Stimulated activated CD8-positive, alpha-beta memory T cell treated with anti-CD3 and anti-CD28 coated beads, Interleukin-15, amount 100 ng/mL, for 1 hour (primary cell): ENCODE measurements at places on chromosomes 1 and 21.

GRCh38 chr21:25501996-25502665 lies 105.2 kb downstream of the MRPL39 start:
- no peak for DNase-seq

DNA sequence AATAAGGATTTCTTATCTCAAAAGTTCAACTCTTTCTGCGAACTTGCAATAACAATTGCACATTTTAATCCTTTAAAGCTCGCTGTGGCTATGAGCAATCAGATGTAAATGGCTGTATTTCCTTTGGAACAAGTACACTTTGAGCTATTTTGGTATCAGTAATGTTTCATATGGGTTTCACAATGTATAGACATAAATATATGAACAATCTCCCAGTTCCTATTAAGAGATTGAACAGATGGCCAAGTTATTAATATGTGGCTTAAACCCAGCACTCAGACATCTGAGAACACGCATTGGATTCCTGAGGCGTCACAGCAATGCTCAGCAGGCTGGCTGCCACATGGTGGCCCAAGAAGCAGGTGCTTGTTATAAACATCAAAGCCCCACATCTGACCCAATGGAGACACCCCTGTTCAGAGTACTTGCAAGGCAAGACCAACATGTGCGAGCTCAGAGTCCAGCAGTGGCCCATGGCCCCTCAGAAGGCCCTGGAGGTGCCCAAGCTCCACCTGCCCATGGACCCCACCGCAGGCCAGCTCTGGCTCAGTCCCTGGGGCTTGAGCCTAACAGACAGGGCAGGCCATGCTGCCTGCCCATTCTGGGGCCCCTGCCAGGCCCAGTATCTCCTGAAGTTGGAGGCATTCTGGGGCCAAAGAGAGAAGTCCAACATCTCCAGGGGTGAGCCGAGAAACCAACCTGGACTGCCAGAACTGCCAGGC lies 23.7 kb downstream of the PSMG1 start:
- no peak for DNase-seq

DNA sequence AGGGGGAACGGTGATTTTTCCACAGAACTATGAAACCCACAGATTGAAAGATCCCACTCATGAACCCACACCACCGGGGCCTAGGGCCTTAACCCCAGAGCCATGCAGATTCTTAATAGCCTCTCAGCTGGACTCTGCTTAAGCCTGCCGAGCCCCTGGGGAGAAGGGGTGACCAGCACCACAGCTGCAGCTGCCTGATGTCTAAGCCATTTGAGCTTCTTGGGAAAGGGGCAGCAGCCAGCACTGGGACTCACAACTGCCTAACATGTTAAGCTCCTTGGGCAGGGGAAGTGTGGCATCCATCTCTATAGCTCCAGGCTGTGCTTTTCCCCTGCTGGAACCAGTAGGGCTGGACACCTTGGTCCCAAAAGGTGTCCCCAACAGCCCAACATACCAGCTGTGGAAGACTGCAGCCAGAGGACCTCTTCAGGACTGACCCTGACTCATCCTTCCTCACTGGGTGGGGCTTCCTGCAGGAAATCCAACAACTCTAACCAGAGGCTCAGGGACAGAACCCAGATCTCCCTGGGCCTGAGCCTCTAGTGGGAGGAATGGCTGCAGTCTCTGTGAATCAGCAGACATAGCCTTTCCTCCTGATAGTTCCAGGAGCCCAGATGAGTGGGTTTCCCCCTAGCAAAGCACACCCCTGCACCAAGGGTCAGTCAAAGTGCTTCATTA lies 34.6 kb upstream of the FMO3 start:
- DNase-seq = no peak

- DNase-seq = no peak
These were observed 66.2 kb upstream of the RNPC3 start for GRCh38 chr1:103459346-103459745.

DNA sequence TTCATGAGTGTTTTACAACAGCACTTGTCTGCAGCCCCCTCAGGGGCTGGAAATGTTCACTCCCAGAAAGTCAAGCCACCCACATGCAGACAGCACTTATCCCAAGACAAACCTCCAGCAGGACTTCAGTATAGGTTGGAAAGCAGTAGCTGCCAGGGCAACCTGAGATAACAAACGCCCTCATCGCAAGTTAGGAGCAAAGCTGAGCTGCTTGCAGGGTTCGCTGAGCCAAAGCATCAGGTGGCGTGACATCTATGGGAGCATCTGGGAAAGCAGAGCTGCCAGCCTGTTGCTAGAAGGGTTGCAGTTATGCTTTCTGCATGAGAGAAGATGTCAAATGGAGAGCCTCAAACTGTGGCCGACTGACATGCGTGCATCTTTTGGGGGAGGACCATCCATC lies 4.2 kb upstream of the STXBP3 start:
- no peak for DNase-seq

DNA sequence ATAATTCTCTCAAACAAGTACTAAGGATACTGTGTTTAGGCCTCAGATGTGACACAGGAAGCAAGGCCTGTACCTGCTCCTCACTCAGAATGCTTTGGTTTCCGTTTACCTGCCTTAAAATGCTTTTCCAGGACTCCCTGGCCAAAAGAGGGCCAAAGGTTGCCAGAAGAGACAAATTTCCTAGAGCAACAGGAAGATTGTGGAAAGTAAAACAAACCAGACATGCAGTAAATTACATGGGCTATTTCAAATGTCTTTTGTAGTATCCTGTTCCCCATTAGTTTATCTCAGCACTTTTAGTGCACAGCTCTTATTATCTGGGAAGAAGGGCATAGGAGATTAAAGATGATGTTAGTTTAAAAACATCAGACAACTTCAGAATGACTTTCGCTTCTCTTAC lies 280.0 kb downstream of the NFIA start:
- no peak for DNase-seq

GRCh38 chr1:61125263-61125662 lies 42.9 kb downstream of the NFIA start:
- DNase-seq = no peak

DNA sequence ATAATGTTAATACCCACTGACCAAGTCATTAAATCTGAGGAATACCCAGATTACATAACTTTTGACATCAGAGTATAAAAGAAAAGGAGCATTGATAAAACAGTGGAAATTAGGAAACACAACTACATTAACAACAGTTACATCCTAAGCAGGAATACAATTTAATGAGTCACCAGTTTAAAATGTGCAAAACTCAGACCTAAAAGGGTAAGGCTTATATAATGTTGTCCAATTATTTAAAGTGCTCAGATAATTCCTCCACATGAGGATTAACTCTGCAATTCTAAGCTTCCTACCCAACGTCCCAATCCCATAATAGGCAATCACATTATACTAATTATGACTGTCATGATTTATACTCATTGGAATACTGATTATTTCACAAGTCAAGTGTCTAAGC lies 50.5 kb downstream of the ABL2 start:
- DNase-seq = no peak

- no peak for DNase-seq
These were observed 140.4 kb downstream of the BRINP2 start for GRCh38 chr1:177311111-177311510.

- no peak for DNase-seq
These were observed 17.9 kb downstream of the STK40 start for GRCh38 chr1:36367798-36368197.

- no peak for DNase-seq
These were observed 290.5 kb downstream of the OMA1 start for GRCh38 chr1:58256041-58256440.

DNA sequence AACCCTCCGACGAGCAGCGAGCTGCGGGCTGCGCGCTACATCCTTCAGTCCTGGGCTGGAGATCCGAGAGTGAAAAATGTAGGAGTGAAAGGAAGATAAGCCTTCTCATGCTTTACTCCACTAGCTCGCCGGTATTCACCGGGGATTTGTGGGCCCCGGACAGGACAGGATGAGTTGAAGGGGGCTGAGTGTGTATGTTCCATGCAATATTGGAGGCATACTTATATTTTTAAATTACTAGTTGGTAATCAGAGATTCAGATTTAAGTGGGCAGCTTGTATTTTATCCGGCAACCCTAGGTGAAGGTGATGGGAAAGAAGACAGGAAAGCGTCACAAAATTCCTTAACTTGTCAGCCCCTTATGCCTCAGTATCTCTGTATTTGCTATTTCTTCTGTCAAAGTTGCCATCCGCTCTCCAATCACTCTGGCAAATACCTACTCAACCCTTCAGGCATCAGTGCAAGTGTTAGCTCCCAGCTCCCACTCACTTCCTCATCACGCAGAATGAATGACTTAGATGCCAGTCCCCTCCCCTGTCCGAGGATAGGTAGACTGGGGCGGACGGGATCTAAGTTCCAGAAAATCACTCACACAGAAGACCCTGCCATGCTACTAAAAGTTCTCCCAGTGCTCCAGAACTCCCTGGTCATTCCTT lies 503 bp upstream of the PIGM start:
- no peak for DNase-seq

DNA sequence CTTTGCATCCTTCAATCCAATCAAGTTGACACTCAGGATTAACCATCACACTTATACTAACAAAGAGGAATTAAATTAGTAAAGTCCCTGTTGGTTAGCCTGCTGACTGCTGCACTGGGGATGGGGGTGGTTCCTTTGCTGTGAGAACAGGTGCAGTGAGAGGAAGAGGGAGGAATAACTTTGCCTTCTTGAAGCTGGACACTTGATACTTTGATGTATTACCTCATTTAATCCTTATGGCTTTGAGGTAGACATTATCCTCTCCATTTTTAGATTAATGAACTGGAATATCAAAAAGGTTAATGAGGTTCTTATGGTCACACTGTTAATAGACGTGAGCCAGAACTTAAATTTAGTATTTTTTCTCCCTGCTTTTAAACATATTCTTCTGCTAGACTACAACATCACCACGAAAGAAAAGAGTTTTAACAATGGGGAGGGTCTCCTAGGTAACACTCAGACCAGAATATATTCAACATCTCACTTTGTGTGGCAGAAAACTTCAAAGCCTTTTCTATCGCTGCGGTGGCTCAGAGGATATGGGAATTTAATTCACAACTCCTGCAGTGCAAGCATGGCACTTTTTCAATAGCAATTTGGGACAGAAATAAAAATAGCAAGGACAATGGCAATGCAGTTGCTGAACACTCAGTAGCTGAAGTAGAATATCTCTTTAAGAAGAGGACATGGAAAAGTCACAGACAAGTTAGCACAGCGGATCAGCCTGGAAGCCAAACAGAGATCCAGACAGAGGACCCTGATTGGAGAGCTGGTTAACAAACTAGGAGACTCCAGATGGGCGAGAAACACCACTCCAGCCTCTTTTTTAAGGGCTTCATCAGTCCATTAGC lies 68.8 kb upstream of the DNAH14 start:
- no peak for DNase-seq
